Inflammatory macrophage (primary cell): ENCODE measurements at places on chromosomes 5 and 9.

- peak; percentile 40 for DNase-seq
Measured at GRCh38 chr9:121607434-121608167, 43.8 kb upstream of the DAB2IP start.

DNA sequence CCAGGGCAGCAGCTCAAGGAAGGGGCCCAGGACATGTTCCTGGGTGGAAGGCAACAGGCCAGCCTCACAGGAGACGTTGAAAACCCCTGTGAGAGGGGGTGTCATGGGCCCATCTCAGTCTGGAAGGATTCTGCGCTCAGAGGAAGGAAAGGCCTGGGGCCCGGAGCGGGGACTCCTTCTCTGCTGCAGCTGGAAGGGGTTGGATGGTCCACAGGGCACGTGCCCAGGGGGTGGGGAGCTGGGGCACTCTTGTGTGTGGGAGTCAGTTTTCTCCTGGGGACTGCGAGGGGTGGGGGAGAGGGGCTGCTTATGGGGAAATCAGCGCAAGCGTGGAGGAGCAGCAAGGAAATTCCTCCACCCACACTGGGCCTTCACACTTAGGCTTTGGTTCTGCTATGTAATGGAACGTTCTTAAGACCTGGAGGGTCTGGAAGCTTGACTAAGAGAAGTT lies 2.9 kb upstream of the LPCAT1 start:
- DNase-seq, result no peak

- no peak for DNase-seq
Measured at GRCh38 chr9:86907346-86907745, 40.0 kb downstream of the GAS1 start.

DNA sequence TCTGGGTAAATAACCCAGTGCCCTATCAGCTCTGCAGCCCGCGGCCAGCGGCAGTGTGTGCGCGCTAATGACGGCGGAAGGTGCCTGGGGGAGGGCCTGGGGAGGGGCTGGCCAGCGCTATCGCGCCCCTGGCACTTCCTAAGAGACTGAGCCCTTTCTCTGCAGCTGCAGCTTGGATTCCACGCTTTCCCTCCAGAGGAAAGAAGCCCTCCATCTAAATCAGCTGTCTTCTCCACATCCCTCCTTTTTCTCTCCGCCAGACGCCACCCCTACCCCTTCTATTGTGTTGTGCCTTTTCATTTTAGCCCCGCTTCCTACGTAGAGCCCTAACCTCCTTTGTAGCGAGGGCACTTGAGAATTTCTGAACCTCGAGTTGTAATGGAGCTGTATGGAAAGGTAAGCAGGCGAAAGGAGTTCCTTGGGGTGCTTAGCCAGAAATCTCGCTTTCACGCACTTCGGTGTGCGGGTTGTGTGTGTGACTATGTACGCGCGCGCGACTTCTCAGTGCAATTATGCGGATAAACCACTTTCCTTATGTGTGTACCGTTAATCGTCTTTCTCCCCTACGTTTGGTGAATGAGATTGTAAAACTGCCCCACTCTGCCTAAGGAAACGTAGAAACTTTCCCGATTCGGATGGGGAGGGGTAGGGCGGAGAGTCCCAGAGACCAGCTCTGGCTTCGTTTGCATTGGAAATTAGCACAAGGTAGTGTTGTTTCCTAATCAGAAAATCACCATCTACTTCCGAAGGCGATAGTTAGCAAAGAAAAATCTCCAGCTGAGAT lies 664 bp upstream of the RAB3C start:
- DNase-seq, result no peak

- no peak for DNase-seq
Measured at GRCh38 chr5:60243713-60244112, 350.2 kb upstream of the PDE4D start.

DNA sequence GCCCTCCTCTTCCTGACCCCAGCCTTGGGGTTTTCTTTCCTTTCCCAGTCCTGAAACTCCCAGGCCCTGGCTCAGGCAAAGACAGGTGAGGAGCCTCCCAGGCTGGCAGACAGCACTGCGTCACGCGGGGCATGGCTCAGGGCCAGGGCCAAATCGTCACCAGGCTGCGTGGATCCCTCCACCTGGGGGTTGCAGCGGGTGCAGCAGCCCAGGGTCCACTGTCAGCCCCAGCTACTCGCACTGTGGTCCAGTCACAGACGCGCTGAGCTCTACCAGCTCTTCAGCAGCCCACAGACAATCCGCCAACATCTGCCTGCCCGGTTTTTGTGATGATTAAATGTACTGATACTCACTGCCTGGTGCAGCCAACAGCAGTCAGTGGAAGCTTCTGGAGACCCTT lies 12.1 kb downstream of the FAM78A start:
- no peak for DNase-seq

DNA sequence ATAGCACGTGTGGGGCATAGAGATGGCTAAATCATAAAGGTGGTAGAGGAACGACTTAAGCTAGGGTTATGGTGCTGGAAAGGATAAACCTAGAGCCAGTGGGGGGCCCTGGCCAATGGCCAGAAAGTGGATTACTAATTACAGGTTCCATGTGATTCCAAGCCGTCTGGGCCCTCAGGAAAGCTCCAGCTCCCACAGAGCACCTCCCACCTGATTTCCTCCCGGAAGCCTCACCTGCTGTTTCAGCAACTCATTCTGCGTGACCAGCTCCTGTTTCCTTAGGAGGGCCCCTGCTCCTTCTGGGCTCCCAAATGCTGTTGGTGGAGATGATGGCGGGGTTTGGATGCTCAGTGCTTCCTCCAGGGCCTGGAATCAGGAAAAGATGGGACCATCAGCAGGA lies 16.2 kb downstream of the GPX3 start:
- no peak for DNase-seq

- no peak for DNase-seq
Measured at GRCh38 chr5:53017383-53017782, 28.2 kb downstream of the ITGA2 start.

DNA sequence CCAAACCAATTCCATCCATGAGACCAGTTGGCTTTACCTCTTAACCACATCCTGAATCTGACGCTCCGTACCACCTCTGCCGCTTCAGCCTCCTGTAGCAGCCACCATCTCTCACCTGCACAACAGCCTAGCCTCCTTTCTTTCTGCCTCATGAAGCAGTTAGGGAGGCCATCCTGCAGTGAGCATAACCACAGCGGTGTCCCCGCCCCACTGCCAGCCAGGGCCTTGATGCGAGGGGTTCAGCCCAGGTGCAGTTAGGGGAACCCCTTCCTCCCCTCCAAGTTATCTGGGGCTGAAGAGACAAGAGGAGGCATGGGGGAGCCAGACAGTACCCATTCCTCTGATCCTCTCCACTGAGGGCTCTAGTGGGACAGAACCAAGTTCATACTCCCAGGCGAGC lies 167.0 kb downstream of the C5orf15 start:
- DNase-seq, result no peak

GRCh38 chr5:178328826-178329730 lies 96.5 kb upstream of the PHYKPL start:
- no peak for DNase-seq

DNA sequence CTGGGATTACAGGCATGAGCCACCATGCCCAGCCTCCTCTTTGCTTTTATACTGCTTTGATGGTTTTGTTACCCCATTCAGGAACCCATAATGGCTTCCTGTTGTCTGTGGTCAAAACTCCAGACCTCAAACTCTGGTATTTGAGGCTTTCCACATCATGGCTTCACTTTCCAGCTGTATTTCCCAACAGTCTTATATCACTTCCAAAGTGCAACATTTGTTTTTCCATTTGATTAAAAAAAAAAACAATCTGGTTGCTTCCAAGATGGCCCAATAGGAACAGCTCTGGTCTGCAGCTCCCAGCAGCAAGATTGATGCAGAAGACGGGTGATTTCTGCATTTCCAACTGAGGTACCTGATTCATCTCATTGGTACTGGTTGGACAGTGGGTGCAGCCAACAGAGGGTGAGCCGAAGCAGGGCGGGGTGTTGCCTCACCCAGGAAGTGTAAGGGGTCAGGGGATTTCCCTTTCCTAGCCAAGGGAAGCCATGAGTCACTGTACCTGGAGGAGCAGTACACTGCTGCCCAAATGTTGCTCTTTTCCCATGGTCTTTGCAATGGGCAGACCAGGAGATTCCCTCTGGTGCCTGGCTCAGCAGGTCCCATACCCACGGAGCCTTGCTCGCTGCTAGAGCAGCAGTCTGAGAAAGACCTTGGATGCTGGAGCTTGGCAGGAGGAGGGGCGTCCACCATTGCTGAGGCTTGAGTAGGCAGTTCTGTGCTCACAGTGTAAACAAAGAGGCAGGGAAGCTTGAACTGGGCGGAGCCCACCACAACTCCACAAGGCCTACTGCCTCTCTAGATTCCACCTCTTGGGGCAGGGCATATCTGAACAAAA lies 458.4 kb downstream of the KDM4C start:
- DNase-seq, result peak; percentile 36

GRCh38 chr9:92745881-92746280 lies 18.8 kb downstream of the BICD2 start:
- DNase-seq, result no peak

DNA sequence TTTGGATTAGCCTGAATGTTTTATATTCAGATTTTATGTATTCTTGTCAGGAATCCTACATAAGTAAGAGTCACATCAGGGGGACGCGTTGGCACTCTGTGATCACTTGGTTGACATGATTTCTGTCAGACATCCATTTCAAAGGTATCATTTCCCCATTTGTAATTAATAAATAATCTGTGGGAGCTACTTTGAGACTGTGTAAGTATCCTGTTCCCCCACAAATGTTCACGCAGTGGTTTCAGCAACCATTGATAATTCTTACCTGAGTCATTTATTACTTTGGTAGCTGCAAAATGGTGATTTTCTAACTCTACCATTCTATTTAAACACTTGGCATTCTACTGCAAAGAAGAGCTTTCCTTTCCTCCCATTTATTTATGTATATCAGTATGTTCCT lies 56.9 kb upstream of the TBC1D2 start:
- DNase-seq, result no peak

DNA sequence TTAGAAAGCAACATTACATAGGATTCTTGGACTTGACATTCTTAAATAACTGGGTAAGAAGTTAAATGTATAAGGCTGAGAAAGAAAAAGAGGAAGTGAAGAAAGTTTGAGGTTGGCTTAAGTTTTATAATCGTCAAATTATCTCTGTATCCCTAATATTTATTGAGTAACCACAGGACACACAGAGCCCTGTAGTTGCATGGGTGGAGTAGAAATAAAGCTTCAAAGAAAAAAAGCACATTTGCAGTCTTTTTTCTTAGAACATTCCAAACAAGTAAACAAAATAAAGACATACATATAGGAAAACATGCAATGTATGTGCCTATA lies 137.0 kb downstream of the CCDC192 start:
- peak; percentile 35 for DNase-seq

GRCh38 chr9:109716631-109717030 lies 63.4 kb upstream of the PALM2AKAP2 start:
- no peak for DNase-seq

DNA sequence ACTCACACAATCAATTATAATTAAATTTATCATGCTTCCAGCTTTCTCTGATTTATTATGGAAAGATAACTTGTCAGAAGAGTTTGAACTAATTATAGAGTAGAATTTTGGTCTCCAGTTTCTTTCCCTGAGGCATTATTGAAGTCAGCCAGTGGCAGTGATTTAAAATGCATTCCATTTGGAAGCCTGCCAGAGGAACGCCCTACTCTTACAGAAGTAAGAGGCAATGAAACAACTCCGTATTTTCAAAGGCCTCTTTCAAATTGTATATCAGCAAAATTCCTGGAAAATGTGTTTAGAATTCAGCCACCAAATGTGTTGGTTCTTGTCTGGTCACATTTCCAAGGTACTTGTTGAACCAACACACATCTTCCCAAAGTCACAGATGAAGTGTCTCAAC lies 640.9 kb downstream of the SEMA5A start:
- DNase-seq, result no peak

- peak; percentile 61 for DNase-seq
Measured at GRCh38 chr5:65102976-65103711, 334.4 kb downstream of the CWC27 start.

DNA sequence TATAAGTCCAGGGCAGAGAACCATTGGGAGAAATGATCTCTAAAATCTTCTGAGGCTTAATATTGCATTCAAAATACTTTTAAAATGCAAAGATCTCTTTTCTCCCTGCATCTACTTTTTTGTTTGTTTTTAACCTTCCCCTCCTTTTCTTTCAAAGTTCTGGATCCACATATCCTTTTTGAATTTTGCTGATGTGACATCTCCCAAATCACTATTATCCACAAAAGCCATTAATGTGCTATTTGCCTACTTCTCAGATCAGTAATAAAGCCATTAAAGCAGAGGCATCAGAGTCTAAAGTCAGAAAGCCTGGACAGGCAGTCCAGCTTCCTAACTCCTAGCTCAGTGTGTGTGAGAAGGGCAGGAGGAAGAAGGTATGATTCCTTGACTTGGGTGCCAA lies 114.2 kb downstream of the EBF1 start:
- DNase-seq, result no peak

DNA sequence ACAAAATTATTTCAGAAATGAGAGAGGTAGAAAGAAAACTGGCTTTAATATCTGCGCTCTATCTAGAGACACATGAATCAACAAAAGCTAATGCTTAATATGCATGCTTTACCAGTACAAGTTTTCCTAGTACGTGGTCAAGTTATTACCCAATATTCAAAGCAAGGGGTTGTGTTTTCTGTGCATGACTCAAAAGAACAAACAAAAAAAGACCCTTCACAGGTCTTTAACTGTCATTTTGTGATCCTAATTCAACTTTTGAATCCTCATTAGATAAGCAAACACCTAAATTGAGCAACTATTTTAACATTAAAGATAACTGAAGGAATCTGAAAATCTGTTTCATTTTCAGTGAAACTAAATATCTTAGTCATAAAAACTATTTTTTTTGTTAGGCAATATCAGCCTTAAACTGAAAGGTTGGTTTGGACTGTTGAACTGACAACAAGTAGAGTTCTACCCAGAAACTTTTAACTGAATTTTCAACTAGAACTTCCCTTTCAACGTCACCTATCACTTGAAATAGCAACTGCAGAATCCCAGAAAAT lies 12.5 kb downstream of the ST8SIA4 start:
- DNase-seq, result peak; percentile 56

DNA sequence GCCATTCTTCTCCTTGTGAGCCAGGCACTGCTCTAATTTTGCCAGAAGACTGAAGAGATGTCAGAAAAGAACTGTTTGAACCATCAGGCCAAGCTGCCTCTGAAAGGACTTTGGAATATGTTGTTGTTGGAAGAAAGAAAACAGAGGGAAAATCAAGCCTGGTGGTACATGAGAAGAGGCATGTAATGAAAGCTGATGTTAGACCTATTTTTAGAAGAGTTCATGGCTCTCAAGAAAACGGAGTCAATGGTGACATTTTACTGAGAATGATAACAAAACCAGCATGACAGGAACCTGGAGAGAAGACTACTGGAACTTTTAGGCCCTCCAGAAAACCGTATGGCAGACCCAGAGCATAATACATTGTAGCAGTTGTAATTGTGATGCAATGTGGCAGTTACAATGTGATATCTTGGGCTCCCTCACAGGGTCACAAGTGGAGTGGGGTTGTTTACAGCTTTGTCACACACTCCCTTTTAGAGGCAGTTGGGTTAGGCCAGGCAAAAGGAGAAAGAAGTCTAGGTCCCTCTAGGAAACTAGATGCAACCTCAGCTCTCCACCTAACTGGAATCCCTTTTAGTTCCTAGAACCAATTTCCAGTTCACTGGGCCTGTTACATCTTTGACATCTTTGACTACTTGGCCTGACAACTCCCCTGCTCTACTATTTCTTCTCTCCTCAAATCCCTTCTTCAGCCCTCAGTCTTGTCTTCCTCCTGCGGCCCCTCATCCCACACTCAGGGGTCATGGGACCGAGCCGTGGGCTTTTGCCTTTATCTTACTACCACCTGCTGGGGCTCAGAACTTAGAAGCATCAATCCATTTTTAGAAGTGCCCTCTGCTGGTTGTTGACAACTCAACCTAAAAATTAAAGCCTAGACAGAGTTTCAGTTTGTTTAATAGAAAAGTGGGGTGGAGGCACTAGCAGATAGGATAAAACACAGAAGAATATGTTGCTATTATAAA lies 61.2 kb upstream of the JAK2 start:
- DNase-seq, result peak; percentile 24
